Stimulated activated CD8-positive, alpha-beta memory T cell treated with anti-CD3 and anti-CD28 coated beads, Interleukin-7, amount 100 ng/mL, for 1 hour (primary cell): ENCODE measurements at places on chromosomes 7 and 10.

- DNase-seq, result no peak
Observed at GRCh38 chr7:100190048-100190711, 12.5 kb downstream of the STAG3 start.

GRCh38 chr7:7902845-7903244 lies 65.8 kb upstream of the GLCCI1 start:
- no peak for DNase-seq

DNA sequence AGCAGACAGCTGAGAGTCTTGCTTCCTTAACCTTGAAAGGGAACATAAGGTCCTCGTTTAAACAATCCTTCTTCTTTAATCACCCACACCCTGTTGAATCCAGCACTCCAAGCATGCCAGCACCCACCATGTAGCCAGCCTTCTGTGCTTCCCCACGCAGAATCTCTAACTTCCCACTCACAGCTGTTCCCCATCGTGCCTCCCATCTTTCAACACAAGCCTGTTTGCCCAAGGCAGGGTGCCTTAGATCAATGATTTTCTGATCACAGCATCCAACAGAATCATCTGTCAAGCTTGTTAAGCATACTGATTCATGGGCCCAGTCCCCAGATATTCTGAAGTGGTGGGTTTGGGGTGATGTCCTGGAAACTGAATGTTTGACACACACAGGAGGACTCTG lies 530.8 kb downstream of the SH2D4B start:
- DNase-seq, result no peak

- no peak for DNase-seq
Observed at GRCh38 chr7:18495412-18496340, at the start of gene HDAC9. Gene HDAC9, plus strand, starts transcription at chr7:18495749. Its CDS starts 554 bp downstream, at chr7:18496303.

DNA sequence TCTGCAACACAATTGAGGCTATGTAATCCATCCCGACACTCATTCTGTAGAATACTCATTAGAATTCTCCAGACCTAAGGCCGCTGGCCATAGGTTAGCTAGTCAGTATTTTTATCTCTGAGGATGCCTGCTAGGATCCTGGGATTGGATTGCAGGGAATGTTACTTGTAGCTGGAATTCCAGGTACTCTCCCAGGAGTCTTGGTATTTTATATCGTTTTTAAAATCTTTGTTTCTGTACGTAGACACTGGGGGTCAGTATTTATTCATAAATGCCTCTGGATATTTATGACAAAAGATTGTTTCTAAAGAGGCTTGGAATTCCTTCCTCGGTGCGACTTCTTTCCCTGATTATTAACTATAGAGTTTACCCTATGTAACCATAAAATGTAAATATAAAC lies 40.1 kb downstream of the BPGM start:
- no peak for DNase-seq

DNA sequence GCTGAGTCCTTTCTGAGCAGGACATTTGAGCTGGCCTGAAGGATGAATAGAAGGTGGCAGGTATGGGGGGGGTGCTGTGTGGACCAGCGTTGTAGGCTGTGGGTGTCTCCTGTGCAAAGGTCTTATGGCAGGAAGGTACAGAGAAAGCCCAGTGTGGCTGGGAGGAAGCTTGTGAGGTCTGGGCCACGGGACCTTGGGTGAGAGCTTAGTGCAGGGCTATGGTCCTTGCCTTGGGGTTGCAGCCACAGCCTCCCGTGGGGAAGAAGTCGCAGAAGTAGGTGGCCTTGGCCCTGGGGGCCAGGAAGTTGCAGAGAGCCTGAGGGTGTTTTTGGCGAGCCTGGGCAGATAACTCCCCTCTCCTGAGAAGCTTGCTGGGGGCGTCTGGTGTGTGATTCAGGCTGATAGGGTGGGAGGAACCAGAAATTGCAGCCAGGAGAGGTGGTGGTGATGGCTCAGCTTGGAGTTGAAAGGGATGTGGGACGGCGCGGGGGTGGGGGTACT lies 172.0 kb upstream of the TNRC18 start:
- no peak for DNase-seq

DNA sequence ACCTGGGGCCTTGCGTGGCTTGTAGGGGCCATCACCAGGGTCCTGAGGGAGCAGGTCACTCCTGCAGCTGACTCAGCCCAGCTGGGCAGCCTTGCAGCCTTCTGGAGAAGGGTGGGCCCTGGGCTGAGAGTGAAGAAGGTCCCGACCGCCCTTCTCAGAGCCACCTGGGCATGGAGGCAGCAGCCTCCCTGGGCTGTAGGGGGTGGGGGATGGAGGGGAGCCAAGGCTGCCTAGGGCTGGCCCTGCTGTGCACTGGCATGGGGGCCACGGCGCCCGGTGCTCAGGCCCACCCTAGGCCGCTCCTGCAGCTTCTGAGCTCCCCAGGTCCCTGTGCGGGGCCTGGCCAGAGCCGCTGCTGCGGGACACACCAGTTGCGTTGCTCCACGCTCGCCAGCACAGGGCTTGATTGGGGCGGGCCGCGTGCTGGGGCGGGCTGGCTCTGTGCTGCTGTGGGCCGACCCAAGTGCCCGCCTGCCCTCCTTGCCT lies 63.6 kb upstream of the NKX6-2 start:
- DNase-seq, result no peak

DNA sequence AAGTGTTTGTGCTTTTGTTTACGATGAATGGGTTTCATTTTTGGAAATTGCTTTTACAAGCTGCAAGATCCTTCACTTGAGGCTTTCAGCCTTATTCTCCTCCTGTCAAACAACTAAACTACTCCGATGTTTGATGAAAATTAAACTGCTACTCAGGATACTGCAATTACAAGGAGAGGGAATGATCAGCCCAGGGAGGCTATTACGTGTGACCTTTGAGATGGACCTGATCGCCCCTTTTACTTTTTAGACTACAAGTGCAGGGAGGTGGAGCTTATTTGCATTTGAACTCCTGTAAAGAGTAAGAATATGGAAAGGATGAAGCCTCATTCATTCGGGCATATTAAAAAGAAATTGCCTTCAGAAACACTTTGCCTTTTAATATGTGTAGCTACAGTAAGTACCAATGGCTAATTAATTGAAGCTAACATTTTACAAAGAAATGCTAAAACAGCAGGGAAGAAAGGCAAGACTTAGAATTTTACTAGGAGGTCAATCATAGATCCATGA lies 219.1 kb downstream of the PHTF2 start:
- DNase-seq, result no peak

GRCh38 chr7:69610374-69611084 lies 12.3 kb downstream of the AUTS2 start:
- no peak for DNase-seq

- DNase-seq, result no peak
Observed at GRCh38 chr10:101330631-101331225, 23.2 kb upstream of the BTRC start.

GRCh38 chr10:6328699-6329423 lies 126.1 kb downstream of the PFKFB3 start:
- no peak for DNase-seq
